NB4 (cell line): ENCODE measurements at places on chromosomes 11 and 22.

GRCh38 chr11:3614742-3615171, 27.0 kb downstream of the ART5 start:
- DNase-seq: peak; percentile 68

DNA sequence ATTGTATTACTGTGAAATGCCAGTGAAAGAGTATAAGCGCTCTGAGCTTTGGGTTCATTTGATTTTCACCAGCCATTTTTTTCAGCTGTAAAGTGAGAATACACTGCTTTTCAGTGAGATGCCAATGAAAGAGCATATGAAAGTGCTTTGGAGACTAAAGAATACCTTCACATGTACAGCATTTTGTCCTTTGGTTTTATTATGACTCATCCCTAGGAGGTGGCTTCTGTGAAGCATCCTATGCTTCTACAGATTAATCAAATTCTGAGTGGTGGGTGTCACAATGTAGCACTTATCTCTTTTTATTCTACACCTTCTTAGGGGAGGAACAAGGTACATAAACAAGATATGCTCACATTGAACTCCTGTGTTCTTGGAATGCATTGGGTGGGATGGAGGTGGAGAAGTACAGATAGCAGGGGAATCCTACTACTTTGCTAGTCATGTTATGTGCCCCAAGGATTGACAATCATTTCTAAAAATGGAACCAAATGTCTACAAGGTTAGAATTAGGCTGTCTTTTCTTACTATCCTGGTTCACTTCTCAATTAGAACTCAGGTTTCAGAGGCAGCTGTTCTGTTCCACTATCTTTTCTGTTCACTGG, 18.7 kb downstream of the TRIM44 start:
- DNase-seq: no peak

DNA sequence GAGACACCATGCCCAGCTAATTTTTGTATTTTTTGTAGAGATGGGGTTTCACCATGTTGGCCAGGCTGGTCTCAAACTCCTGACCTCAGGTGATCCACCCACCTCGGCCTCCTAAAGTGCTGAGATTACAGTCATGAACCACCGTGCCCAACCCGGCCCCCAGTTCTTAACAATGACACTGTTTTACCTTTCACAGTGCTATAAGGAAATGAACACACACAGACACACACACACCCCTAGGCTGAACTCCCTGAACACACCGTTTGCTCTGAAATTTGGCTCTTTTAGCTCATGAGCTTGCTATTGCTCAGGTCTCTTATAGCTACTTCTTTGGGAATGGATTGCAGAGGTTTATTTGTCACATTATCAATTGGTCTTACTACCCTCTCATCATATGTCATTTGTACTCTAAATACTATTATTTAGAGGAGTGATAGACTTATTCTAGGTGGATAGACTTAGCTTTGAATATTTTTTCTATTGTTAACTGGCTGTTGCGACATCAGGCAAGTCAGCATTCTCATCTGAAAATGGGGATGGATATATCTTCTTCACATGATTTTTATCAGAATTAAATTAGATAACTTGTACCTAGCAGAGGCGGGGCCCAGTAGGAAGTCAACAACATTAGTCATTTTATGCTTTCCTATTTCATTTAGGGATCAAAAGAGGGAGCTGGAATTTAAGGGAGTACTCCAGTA, 2.1 kb downstream of the LYVE1 start:
- no peak for DNase-seq

DNA sequence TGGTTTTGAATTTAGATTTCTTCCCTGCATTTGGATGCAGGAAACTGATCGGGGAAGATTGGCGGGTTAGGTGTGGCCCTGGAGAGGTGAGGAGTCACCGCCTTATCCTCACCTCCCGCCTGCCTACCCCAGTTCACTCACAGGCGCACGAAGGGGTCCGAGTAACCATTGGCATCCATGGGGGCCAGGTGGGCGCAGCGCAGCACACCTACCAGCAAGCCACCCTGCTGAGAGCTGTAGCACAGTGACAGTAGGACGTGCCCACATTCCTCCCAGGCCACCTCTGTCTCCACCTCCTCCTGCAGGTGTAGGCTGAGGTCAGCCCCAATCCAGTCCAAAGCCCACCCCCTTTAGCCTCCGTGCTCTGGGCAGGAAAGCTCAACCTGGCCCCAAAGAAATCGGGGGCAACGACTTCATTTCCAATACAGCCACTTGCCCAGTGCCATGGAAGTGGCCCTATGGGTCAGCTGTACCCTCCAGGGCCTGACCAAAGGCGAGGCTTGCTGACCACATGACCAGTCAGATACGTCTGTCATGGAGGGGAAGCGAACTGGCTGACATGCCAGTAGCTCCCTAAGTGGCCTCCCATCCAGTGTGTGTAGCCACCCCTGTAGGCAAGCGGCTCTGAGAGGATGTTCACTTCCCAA, 6.7 kb downstream of the NDUFV1 start:
- DNase-seq: no peak

GRCh38 chr22:35051013-35051535, 14.9 kb upstream of the ISX start:
- no peak for DNase-seq

DNA sequence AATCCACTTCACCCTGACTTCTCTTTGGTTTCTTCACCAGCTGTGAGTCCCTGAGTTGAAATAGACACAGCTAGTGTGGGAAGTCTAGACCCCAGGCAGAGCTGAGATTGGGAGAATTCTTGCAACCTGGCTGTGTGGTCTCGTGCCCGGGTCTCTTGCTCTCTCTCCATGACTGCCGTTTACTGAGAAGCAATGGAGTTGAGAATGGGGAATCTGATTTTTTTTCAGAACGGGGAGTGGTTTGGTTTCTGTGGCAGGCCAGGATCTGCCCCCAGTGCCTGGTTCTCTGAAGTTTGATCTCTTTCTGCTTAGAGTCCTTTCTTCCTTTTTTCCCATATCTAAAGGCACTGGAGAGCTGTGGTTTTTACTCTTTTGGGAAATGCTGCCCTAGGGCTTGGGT, 1.5 kb downstream of the SIDT2 start:
- DNase-seq: no peak

GRCh38 chr22:37733625-37734401, 37.0 kb downstream of the TRIOBP start:
- no peak for DNase-seq

- no peak for DNase-seq
These were observed 7.6 kb downstream of the IGSF9B start for GRCh38 chr11:133949129-133949528.

DNA sequence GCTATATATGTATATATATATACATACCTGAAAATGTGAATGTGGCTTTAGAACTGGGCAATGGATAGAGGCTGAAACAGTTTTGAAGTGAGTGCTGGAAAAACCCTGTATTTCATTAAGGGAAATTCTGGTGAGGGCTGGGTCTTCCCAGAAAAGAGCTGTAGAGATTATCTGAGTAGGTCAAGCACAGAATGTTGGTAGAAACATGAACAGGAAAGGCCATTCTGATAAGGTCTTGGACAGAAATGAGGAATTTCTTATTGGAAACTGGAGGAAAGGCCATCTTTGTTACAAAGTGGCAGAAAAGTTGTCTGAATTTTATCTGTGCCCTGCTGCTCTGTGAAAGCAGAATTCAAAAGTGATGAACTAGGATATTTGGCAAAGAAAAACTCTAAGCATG, 25.4 kb downstream of the RTL6 start:
- no peak for DNase-seq

DNA sequence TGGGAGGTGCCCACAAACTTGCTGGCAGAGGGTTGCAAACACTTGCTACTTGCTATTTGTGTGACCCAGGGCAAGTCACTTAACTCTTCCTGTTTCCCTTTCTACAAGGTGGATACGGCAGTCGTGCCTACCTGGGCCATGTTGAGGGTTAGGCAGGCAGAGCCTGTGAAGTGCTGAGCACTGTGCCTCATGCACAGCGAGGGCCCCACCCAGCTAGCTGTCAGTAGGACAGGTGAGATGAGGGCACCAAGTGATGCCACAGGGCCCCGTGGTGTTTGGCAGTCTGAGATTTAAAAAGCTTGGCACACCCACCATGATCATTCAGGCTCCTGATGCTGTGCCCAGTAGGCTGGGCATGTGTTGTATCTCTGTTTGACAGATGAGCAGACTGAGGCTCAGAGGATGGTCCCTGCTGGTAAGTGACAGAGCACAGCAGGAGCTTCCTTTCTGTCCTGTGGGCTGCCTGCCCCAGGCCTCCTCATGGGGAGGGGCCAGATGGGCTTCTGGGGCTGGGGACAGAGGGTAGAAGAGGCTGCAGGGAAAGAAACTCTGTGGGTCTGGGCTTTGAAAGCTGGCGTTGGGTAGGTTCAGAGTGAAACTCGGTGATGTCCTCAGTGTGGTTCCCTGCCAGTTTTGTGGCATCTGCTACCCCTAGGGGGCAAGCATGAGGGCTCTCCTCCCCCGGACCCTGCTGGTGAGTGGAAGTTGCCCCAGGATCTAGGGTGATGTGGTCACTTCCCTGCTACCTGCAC, 59.3 kb downstream of the TSPAN18 start:
- peak; percentile 33 for DNase-seq

GRCh38 chr11:95486979-95487378, 256.0 kb upstream of the SESN3 start:
- no peak for DNase-seq

GRCh38 chr11:63686926-63687325, 5.6 kb downstream of the RTN3 start:
- DNase-seq: no peak

GRCh38 chr11:113082341-113082955, 121.2 kb downstream of the NCAM1 start:
- DNase-seq: no peak

- DNase-seq: no peak
These were observed 5.0 kb downstream of the INCENP start for GRCh38 chr11:62128835-62129234.

- no peak for DNase-seq
These were observed 134.7 kb downstream of the TTC17 start for GRCh38 chr11:43493431-43493830.

DNA sequence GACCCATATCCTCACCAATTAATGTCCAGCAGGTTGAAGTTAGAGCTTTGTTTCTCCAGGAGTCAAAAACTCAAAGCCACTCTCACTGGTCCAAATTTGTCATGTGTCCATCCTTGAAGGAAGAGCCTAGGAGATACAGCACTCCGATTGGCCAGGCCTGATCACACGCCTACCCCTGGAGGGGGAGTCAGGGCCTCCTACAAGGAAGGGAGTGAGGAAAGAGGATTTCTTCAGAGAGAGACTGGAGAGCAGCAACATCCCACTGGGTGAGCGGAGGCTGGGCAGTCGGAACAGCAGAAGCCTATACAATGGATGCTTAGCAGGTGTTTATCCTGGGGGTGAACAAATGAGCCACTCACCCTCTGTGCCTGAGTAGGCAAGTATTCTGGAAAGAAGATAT, 113.9 kb downstream of the TRIM29 start:
- DNase-seq: no peak

GRCh38 chr22:20254975-20255946, 12.9 kb downstream of the RTN4R start:
- peak; percentile 23 for DNase-seq

- no peak for DNase-seq
These were observed 858.7 kb upstream of the RAG2 start for GRCh38 chr11:37456746-37457145.

GRCh38 chr11:106389101-106389500, 311.6 kb downstream of the AASDHPPT start:
- no peak for DNase-seq

DNA sequence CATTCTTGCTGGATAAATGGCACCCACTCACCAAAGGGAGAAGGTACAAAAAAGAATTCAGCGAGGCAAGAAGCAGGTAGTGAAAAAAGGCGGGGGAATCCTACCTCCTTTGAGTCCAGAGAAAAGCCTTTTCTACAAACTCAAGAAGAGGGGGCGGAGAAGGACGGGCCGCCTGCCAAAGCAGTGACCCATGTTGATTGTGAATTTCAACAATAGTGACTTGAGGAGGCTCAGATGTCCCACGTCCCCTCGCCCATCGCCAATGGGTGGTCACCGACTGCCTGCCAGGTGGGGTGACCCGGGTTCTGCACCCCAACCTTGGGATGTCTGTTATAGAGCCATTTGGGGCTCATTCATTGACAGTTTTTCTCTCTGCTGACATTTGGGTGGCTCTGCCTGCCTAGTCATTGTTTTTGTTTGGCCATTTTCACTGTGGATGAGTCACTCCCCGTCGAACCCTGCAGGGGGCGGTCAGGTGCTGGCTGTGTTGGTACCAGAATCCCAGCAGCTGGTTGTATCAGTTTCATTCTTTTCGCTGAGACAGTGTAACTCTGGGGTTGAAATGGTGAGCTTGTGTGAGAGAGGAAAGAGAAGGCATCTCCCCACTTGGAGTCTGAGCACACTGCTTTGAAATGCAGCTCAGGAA, 163.4 kb upstream of the NCAM1 start:
- DNase-seq: peak; percentile 55

DNA sequence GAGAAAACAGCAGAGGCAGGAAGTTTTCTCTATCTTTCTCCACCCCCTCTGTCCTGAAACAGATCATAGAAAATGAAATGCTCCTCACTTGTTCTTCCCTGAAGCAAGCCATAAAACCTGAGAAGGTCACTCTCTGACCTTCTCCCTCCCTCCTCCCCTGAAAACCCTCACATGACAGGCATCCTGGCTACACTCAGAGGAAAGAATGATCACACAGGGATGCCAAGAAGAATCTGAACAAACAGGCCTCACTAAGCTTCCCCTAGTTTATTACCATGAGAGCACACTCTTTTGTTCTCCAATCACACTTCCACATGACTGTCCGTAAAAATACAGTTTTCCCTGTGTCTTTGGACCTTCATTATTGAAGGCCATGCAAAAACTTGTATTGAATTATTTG, 300.1 kb downstream of the BUD13 start:
- DNase-seq: no peak

- DNase-seq: no peak
These were observed 25.2 kb downstream of the PDE3B start for GRCh38 chr11:14668731-14669301.
